Heart right ventricle (tissue), 16 donors: ENCODE measurements at places on chromosomes 1 and 21. TPM values are rescaled to one million over a fixed set of nuclear protein-coding genes. Genes with fewer than 3 reads are reported as not detected.

GRCh38 chr1:36359911-36360550 is 25.7 kb downstream of the STK40 start:
- no peak for DNase-seq

- DNase-seq: no peak
Observed at GRCh38 chr21:38905752-38906151, 100.0 kb downstream of the ETS2 start.

DNA sequence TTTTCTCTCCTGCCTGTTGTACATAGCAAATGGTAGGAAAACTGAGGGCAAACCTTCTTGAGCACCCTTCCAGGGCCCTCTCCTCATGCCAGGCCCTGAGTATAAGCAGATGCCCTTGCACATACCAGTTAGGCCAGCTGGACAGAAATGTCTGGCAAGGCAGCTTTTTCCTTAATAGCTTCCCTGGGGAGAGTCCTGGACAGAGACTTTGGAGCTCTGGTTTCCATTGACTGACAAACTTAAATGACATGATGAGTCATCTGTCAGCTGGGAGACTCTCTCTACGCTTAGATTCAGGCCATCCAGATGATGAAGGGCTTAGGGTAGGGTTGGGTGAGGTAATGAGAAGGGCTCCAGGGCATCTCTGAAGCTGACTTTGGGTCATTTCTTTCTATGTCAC is 317.5 kb downstream of the ASTN1 start:
- peak; percentile 23 for DNase-seq

GRCh38 chr1:238677567-238677966 is 708.8 kb upstream of the CHRM3 start:
- no peak for DNase-seq

GRCh38 chr21:28588997-28589396 is 403.7 kb downstream of the LTN1 start:
- no peak for DNase-seq

DNA sequence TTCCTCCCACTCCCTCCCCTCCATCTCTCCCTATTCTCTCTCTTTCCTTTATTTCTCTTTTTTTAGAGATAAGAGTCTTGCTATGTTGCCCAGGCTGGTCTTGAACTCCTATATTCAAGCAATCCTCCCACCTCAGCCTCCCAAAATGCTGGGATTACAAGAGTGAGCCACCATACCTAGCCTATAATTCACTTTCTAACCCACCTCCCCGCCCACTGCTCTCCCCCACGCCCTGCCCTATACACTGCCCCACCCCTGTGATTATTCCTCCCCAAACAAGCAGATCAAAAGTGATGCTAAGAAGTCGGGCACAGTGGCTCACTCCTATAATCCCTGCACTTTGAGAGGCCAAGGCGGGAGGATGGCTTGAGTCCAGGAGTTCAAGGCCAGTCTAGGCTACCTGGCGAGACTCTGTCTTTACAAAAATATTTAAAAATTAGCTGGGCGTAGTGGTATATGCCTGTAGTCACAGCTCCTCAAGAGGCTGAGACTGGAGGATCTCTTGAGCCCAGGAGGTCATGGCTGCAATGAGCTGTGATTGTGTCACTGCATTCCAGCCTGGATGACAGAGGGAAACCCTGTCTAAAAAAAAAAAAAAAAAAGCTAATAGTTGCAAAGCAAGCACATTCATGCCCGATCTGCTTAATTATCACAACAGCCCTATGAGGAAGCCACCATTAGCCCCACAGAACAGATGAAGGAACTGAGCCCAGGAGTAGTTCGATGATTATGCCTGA is 12.8 kb upstream of the E2F2 start:
- DNase-seq: no peak

- no peak for DNase-seq
Observed at GRCh38 chr1:15453734-15454133, 2.8 kb upstream of the CELA2A start.

GRCh38 chr1:241846862-241847539 is 1.0 kb upstream of the EXO1 start:
- no peak for DNase-seq

DNA sequence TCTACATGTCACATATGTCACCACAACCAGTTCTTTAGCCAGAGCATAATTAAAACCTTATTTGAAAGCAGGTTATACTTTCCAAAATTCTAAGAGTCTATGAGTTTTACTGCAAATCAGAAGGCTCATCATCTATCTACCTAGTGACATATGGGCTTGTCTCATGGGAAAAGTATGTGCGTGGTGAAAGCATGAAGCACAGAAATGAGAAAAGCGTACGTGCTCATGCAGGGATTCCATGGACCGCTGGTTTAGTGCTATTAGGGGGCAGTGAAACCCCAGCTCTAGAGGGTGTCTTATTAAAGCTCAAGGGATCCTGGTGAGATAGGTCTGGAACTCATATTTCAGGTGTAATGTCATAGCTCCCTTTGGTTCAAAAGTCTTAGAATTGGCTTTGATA is 50.2 kb downstream of the FAM163A start:
- no peak for DNase-seq

- no peak for DNase-seq
Observed at GRCh38 chr1:183773482-183774274, 31.2 kb upstream of the RGL1 start.

- DNase-seq: peak; percentile 69
Observed at GRCh38 chr1:248858096-248858890, 592 bp downstream of the ZNF692 start.

- DNase-seq: no peak
Observed at GRCh38 chr1:175434283-175434860, 241.8 kb upstream of the KIAA0040 start.

GRCh38 chr1:224922404-224923164 is 6.9 kb upstream of the DNAH14 start:
- no peak for DNase-seq

GRCh38 chr1:44808938-44809917 is 905 bp downstream of the BTBD19 start:
- peak; percentile 60 for DNase-seq

DNA sequence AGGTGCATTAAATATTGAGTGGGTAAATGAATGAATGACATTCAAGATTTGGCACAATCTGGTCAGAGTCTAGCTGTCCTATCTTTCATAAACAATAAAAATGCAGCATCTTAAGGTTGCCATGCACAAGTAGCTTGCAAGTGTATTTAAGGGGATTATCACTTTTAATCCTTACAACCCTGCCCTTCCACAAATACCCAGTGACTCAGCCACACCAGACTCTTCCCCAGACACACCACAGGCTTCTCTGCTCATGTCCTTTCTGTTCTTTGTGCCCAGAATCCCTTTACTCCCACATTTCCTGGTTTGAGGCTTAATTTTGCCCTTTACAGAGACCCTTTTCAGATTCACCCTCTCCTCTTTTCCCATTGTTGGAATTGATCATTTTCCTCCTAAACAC is 59.8 kb downstream of the KIRREL1 start:
- DNase-seq: no peak

DNA sequence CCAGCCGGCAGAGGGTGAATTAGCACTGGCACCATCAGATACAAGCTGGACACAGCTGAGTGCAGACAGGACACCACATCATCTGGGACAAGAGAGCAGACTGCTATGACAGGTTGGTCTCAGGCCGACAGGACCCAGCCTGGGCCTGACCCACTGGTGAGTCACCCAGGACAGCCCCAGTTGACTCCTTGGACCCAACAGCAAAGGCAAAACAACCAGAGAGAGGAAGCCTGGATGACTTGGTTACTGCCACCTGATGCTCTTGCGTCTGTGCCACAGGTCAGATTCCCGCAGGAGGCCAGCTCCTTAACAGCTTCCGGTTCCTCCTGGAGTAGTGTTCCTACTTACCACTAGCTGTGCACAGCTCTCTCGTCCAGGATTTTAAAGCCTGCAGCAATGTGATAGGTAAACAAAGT is 18.5 kb downstream of the CCN1 start:
- no peak for DNase-seq

- no peak for DNase-seq
Observed at GRCh38 chr1:19640363-19641316, 3.5 kb upstream of the NBL1 start.

DNA sequence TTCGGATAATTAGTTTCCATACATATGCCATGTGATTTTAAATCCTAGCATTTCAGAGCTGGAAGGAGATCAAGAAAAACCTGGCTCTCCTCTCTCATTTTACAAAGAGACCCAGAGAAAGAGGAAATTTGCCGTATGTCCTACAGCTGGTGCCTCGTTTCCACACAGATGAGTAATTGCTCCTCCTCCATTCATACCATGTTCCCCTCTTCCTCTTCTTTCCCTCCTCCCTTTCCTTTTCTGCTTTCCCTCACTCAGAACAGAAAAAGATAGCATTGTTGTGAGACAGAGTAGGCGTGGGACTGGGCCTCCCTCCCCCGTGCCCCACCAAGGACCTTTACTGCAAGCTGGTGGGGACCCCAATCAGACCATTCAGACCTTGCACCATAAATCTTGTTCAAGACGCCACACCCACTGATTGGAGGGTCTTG is 13.7 kb upstream of the SLC44A3 start:
- DNase-seq: no peak

DNA sequence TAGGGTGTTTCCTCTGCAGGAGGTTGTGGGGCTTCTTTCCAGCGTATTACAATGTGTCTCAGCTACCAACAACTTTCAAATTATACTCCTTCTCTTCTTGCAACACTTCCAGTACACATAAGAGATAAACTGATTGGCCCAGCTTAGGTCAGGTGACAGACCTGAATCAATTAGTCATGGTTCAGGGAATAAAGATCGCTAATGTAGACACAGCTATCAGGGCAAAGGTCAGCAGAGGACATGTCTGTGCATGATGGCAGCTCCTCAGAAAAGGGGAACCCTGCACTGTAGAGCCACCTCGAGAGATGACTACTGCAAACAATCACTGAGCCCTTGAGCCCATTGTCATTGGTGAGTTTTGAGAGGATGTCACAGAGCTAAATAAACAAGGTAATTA is 36.8 kb upstream of the PKN2 start:
- no peak for DNase-seq

GRCh38 chr1:214317300-214317699 is 36.3 kb downstream of the SMYD2 start:
- no peak for DNase-seq

GRCh38 chr1:54506594-54506993 is 41.4 kb upstream of the ACOT11 start:
- no peak for DNase-seq

- no peak for DNase-seq
Observed at GRCh38 chr1:26887125-26887524, 3.0 kb downstream of the GPN2 start.

DNA sequence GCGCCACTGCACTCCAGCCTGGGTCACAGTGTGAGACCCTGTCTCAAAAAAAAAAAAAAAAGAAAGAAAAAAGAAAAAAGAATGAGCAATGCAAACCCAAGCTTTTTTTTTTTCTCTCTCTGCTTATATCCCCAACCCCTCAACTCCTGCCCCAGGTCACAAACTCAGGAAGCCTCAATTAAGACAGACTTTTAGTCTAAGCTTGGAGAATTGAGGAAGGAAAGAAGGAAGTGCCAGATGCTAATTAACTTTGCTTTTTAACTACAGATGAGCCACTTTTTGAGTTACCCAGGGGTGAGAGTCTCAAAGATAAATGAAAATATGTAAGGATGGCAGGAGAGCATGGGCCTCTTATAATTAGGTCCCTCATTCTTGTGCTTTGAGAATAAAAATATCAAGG is 33.3 kb downstream of the PIK3CD start:
- DNase-seq: no peak

- DNase-seq: no peak
Observed at GRCh38 chr21:15281714-15282113, 216.9 kb upstream of the NRIP1 start.

DNA sequence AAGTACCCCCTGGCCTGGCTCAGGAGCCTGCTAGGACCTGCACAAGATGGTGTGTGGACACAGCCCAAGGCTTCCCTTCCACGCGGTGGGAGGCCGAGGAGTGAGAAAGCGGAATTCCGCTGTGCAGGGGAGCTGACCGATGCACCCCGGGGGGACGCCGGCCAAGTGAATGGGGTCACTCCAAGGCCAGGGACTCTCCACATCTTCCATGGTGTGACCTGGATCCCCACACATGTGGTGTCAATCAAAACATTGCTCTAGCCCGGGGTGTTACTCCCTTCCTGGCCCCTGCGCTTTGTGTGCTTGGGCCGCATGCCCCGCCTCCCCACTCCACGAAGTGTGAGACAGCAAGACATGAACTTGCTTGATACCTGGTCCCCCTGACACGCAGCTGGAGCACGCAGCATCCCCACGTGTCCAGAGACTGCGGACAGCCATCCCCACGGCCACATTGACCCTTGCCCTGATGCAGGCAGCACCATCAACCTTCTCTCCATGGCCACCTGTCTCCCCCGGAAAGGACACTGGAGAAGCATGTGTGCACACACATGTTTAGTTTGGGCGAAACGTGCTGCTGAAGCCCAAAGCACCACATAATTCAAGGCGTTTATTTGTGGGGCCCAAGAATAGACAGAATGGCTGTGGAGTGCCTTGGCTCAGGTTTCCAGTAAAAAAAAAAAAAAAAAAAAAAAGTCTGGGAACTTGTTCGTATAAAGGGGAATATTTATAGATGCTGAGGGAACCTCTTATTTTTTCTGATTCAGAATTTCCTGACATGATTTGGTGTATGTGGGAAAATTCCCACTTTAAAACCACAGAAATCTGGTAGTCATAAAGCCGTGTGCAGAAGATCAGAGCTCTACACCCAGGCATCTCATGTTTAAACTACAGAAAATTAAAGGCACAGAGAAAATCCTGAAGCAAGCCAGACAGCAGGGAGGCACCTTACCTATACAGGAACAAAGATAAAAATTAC is 171.7 kb downstream of the HUNK start:
- no peak for DNase-seq

DNA sequence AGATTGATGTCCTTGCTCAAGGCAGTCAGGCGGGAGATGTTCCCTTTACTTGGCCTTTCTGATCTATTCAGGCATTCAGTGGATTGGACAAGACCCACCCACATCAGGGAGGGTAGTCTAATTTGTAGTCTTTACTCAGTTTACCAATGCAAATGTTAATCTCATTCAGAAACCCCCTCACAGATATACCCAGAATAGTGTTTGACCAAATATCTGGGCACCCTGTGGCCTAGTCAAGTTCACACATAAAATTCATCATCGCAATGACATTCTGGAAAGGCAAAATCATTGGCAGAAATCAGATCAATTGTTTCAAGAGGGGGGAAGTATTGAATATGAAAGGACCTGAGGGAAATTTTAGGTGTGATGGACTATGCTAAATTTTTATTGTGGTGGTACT is 12.5 kb upstream of the SFT2D2 start:
- no peak for DNase-seq

Gene TNFAIP8L2
- total RNA-seq: not detected

Gene SPRR1B
- not detected for total RNA-seq

Gene CENPS
- 10.6 TPM for total RNA-seq

Gene TNFSF4
- total RNA-seq: 0.71 TPM

Gene CYYR1
- 15.5 TPM for total RNA-seq
